ENCODE measurements at places on chromosomes 16 and 17.
A peak's percentile ranks its signal among the peaks of the same experiment; 100 is the strongest.

GRCh38 chr17:42791948-42792347 lies 6.6 kb downstream of the COA3 start:
- no peak for DNase-seq

DNA sequence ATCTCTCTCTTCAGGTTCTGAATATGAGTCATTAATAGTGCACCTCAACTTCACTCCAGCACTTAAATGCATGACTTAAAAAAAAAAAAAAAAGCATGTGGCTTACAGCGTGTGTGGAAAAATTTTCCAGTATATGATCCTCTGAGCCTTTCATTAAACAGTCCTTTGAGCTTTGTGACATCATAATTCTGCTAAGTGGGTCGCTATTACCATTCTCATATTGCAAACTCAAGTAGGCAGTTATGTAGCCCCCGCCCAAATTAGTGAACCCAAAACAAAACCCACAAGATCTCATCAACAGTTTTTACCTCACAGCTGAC lies 672 bp downstream of the CMTR2 start:
- DNase-seq: peak; percentile 1

DNA sequence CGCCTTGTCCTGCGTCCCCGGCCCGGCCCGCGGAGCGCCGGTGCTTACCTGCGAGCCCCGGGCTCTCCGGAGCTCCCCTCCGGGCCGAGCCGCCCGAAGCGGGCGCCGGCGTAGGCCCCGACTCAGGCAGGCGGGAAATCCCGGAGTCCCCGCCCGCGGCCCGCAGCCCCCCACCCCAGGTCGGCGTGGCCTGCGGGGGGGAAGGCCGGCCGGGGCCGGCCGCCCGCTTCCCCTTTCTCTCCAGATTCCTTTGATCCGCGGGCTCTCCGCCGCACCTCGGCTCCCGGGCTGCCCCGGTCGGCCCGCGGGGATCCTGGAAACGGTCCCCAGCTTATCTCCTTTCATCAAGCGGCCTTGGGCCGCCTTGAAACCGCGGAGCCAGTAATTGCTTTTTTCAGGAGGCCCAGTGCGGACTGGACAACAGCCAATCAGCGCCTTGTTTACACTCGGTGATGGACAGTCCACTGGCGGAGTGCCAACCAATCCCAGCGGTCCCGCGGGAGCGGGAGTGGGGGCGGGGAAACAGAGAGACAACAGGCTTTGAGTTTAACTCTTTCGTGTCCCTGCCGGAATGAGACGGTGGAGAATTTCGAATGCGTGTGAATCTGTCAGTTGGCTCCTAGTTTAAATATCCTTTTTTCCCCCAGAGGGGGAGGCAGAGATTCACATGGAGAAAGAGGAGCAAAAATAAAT lies 1.4 kb upstream of the BAHCC1 start:
- DNase-seq: peak; percentile 98

- no peak for DNase-seq
Measured at GRCh38 chr16:1645914-1646525, 32.1 kb upstream of the JPT2 start.

DNA sequence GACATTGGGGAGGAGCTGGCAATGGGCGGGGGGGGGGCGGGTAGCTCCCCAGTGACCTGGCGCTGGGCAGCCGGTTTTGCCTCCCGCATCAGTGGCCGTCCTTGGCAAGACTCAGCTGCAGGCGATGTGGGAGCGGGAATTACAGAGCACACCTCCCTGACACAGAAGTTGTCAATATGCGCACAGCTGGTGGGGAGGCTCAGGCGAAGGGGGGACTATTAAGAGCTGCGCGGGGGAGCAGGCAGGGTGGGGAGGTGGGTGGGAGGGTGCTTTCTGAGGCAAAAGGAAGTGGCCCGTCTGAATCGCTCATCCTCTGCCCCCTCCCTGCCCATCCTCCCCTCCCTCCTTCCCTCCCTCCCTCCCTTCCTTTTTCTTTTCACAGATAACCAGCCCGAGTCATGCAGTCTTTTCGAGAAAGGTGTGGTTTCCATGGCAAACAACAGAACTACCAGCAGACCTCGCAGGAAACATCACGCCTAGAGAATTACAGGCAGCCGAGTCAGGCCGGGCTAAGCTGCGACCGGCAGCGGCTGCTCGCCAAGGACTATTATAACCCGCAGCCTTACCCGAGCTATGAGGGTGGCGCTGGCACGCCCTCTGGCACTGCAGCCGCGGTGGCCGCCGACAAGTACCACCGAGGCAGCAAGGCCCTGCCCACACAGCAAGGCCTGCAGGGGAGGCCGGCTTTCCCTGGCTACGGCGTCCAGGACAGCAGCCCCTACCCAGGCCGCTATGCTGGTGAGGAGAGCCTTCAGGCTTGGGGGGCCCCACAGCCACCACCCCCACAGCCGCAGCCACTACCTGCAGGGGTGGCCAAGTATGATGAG lies 44.0 kb downstream of the SREBF1 start:
- DNase-seq: no peak

- no peak for DNase-seq
Measured at GRCh38 chr17:64177311-64178010, 47.5 kb upstream of the ERN1 start.

DNA sequence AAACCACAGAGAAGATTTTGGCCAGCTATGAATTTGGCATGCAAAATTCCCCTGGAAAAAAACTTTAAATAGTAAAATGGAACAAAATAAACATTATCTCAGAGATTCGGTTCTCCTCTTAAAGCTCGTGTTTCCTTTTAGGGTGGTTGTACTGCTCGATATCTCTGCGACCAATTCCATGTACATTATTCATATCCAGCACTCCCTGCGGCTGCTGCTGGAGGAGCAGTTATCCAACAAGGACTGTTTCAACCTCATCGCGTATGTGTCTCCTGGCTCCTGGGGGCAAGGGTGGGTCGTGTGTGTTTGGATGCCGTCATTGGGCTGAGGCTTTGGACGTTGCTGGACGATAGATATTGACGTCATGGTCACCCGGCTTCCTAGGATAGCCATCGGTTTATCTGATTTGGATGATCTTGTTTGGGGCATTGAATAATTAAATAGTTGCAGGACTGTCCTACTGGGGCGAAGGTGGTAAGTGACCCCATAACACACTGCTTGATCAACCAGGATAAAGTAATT lies 33.8 kb downstream of the VWA3A start:
- no peak for DNase-seq

- no peak for DNase-seq
Measured at GRCh38 chr16:79628501-79628975, 28.0 kb upstream of the MAF start.

DNA sequence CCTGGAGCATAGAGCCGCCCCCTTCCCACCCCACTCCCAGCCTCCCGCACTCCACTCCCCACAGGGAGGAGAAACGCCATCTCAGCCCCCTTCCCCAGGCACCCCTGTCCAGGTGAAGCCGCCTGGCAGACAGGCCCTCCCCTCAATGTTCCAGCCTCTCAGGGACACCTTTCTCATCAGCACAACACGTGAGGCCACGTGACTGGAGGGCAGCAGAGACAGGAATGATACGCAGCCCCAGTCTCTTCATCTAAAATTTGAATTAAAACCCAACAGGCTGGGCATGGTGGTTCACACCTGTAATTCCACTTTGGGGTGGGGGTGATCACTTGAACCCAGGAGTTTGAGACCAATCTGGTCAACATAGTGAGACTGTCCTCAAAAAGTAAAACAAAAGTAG lies 20.2 kb upstream of the AATK start:
- DNase-seq: no peak

- no peak for DNase-seq
Measured at GRCh38 chr16:84278968-84279367, 15.7 kb upstream of the WFDC1 start.

GRCh38 chr16:83473926-83474650 lies 333.7 kb upstream of the HSBP1 start:
- DNase-seq: no peak

DNA sequence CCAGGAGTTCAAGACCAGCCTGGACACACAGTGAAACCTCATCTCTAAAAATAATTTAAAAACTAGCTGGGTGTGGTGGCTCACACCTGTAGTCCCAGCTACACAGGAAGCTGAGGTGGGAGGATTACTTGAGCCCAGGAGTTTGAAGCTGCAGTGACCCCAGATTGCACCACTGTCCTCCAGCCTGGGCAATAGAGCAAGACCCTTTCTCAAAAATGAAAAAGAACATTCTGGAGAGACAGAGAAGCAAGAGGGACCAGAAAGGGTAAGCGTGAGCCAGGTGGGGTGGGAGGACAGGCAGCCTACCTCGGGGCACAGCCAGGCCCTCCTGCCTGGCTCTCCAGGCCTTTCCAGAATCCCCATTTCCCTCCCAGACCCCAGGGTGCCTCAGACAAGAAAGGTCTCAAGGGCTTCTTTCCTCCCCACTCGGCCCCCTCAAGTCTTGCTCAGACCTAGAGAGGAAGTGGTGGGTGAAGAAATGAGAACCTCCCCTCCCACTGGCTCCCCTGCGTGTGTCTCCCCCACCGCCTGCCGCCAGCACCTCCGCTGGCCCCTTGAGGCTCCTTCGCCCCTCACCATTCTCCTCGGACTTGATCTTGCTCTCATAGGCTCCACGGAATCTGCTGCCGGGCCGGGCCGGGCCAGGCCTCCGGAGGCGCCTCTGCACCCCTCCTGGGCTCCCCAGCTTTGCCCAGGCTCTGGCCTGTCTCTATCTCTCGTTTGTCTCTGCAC lies 503 bp downstream of the C16orf54 start:
- no peak for DNase-seq

DNA sequence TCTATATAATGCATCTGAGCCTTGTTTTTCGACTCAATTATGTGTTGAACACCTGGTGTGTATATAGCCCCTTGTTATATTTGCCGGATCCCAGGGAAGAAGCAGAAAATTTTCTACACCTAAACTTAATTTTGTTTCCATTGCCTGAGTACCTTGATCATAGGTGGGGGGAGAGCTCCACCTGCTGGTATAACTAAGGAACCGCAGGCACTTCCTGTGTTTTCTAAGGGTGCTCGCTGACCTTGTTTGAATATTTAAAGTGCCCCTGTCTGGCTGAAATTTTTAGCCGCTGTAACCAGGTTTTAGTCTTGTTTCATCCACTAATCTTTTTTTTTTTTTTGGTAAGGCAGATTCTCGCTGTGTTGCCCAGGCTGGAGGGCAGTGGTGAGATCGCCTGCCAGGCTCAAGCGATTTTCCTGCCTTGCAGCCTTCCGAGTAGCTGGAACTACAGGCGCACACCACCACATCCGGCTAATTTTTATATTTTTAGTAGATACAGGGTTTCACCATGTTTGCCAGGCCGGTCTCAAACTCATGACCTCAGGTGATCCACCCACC lies 6.5 kb upstream of the NUBP1 start:
- peak; percentile 14 for DNase-seq

DNA sequence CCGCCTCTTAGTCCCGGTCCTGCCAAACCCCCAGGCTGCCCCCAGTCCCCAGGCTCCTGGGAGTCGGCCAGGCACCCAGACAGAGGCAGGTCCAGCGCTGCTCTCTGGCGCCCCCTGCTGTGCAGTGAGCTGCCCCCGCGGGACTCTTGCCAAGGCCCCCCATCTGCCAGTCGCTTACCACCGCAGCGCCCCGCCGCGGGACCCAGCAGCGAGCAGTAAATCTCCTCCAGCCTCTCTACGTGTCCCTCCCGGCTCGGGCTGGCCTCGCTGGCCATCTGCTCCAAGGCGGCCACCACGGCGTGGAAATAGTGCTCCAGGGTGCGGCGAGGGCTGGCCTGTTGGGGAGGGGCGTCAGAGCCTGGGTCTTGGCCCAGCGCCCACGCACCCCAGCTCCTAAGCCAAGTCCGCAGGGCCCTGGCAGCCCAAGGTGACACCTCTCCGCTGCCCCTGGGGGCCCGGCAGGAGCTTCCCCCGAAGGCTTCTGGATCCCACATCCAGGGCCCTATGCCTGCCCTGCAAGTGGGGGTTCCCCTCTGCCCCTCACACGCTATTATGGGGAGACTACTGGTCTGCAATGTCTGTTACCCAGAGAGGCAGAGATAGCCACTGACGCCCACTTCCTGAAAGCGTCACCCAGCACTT lies 33.7 kb upstream of the MFSD6L start:
- DNase-seq: no peak

DNA sequence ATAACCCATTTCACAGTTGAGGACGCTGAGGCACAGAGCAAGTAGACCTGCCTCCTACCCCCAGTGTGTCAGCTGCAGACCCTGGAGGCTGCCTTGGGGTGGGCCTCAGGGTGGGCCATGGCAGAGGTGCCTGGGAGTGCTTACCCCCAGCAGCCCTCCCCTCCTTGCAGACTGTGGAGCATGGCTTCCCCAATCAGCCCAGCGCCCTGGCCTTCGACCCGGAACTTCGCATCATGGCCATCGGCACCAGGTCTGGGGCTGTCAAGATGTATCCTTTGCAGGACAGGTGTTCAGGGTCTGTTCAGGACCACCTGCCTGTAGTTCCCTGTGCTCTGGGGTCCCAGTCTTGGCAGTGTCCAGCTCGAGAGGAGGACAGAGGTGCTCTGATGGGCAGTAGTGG lies 4.3 kb downstream of the LLGL1 start:
- no peak for DNase-seq

DNA sequence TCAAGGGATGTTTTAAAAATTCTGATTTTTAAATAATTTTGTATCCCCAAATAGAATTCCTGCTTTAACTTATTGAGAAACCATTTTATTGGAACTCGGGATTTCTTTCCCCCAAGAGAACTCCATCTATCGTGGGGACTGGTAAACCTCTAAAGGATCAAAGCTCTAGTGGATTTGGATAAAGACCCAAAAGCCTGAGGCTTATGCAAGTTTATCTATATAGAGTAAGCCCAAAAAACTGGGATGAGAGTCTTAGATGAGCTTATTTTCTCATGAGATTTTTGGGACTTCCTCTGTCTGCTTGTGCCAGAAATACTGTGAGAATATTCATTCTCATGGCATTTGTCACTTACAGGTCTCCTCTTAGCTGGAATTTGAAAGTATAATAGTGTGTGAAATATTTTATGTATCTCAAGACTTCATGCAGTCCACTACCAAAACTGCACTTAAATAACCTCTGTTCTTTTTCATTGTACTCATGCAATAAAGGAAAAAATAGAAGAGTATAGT lies 333.1 kb downstream of the BCAS3 start:
- no peak for DNase-seq

DNA sequence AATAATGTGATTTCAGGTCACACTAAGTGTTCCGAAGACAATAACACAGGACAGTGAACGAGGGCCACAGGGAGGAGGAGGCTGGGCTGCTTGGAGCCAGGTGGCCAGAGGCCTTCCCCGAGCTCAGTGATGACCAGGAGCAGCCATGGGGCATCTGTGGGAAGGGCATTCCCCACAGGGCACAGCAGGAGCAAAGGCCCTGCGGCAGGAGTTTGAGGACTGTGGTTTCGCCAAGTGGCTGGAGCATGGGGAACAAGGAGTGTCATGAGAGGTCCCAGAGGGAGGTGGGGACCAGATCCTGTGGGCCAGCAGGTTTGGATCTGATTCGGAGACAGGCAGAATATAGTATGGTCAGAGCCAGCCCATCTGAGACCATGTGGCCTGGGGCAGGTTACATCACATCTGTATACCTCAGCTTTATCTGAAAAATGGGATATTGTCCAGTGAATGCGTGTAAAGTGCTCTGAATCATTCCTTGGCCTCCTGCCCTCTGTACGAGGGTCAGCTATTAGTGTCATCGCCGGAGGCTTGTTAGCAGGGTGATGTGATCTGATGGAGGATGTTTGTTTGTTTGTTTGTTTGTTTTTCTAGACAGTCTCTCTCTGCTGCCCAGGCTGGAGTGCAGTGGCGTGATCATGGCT lies 176.8 kb downstream of the KATNIP start:
- DNase-seq: no peak
